ENCODE measurements at places on chromosomes 5 and 9.

DNA sequence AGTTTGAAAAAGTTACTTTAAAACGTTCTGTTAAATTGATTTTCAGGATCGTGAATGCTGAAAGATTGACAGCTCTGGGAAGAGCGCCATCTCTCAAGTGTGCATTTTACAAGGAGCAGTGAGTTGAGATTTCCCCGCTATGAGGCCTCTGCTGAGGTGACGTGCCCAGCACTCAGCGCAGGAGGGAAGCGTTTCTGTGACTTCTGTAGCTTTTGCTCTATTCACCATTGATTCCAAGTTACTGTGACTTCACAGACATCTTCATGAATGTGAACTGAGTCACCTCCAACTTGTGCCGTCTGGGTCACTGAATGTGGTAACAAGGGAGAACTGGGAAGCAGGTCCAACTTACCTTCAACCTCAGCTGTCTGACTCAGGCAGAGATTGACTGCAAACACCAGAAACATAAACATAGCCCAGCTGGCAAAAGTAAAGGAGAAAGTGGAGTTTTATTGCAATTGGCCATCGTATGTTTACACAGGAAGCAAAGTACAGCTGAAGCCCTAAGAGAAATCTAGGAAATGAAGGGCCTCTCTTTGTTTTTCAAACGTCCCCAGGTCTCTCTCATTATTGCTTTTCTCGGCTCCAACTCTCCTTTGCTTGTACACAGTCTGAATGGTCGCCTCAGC is 428.8 kb upstream of the CLINT1 start:
- no peak for DNase-seq

DNA sequence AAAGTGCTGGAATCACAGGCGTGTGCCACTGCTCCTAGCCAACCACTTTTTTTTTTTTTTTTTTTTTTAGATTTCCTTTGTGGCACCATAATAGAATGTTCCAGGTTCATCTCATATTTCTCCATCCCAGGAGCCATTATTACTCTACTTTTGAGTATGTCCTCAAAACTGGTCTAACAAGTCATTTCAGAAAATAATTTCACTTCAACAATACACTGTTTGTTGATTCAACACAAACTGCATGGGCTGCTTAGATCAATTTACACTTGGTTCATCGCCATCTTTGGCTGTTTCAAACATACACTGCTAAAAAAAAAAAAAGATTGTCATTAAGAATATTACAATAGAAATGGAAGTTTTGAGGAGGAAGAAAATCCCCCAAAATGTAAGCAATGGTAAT is 57.9 kb downstream of the CSNK1A1 start:
- DNase-seq: no peak

GRCh38 chr9:131272212-131272611 is 4.1 kb downstream of the FAM78A start:
- DNase-seq: no peak

GRCh38 chr5:33167541-33167940 is 273.2 kb upstream of the TARS1 start:
- no peak for DNase-seq

DNA sequence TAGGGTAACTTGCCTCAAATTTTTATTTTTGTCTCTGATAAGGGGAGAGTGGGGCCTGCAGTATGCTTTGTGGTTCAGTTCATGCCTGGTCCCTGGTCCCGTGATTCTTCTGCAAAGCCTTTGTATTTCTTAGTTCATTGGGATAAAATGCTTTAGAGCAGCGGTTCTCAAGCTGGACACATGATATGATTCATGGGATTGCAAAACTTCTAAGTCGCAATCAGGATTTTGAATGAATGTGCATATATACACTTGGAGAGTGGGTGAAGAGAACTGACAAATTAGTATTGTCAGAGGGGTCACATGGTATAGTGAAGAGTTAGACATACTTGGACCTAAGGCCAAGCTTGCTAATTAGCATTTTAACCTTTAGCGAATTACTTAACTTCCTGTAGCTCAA is 265.4 kb upstream of the KLF9 start:
- DNase-seq: no peak

GRCh38 chr5:78605611-78606010 is 43.0 kb downstream of the LHFPL2 start:
- DNase-seq: no peak

DNA sequence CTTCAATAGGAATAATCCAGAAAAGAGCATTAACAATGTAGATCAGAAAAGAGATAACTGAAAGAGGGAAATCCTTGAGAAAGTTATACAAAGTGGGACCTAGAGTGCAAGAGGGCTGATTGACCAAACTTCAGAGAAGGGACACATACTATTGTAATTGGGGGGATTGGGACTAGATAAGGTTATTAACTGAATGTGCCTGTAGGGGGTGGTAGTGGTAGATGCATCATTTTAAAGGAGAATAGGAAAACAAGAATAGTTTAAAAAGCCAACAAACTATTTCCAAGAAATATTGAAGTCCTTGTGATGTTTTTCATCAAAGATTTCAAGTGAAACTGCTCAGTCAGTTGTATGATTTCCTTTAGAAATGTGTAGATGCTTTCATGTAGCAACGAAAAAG is 468.5 kb downstream of the TAF11L14 start:
- no peak for DNase-seq

DNA sequence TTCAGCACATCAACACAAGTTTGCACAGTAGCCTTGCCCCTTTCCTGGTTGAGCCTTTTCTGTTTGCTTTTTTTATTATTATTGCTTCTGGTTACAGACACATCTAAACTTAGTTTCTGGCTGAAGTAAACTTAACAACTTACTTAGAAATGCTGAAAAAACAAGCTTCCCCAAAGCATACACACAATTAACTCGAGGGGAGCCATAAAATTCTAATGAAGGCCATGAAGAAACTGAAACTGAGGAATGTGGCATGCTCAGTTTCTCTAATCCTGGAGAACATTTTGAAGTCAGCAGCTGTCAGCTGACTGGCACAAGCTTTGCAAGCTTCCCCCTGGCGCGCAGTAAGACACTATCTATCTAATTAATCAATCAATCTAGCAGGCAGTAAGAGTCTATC is 3.7 kb downstream of the MYO10 start:
- no peak for DNase-seq

- no peak for DNase-seq
Observed at GRCh38 chr5:99543841-99544240, 615.0 kb upstream of the CHD1 start.

GRCh38 chr9:131277287-131277909 is 1.1 kb upstream of the FAM78A start:
- no peak for DNase-seq

- no peak for DNase-seq
Observed at GRCh38 chr5:54362992-54363625, 52.7 kb upstream of the ARL15 start.

GRCh38 chr9:127081250-127082185 is 40.9 kb downstream of the ANGPTL2 start:
- no peak for DNase-seq

Data from stimulated activated CD8-positive, alpha-beta memory T cell treated with anti-CD3 and anti-CD28 coated beads, Interleukin-7, amount 100 ng/mL, for 4 hours (primary cell).